CD4-positive, alpha-beta T cell treated with Interferon gamma for 1 hour (primary cell): ENCODE measurements at places on chromosomes 16 and 17.

DNA sequence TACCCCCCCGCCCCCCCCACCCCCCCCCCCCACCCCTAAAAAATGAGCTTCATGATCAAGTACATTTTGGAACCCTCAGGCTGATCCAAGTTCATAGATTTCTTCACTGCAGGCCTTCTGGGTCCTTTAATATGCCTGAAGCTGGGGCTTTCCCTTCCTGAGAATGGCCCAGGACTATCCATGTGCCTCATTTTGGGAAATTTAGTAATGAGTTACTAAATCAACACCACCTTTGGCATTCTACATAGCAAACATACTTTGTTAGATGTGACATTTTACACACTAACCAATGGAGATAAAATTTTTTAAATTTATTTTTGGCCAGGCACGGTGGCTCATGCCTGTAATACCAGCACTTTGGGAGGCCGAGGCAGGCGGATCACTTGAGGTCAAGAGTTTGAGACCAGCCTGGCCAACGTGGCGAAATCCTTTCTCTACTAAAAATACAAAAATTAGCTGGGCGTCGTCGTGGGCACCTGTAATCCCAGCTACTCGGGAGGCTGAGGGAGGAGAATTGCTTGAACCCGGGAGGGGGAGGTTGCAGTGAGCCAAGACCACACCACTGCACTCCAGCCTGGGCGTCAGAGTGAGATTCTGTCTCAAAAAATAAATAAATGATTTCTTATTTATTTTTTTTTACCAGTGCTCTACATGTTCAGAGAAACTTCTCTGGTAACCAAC, 14.0 kb downstream of the HERPUD1 start:
- no peak for DNase-seq

- no peak for DNase-seq
Measured at GRCh38 chr17:6508519-6509030, 47.8 kb downstream of the PITPNM3 start.

DNA sequence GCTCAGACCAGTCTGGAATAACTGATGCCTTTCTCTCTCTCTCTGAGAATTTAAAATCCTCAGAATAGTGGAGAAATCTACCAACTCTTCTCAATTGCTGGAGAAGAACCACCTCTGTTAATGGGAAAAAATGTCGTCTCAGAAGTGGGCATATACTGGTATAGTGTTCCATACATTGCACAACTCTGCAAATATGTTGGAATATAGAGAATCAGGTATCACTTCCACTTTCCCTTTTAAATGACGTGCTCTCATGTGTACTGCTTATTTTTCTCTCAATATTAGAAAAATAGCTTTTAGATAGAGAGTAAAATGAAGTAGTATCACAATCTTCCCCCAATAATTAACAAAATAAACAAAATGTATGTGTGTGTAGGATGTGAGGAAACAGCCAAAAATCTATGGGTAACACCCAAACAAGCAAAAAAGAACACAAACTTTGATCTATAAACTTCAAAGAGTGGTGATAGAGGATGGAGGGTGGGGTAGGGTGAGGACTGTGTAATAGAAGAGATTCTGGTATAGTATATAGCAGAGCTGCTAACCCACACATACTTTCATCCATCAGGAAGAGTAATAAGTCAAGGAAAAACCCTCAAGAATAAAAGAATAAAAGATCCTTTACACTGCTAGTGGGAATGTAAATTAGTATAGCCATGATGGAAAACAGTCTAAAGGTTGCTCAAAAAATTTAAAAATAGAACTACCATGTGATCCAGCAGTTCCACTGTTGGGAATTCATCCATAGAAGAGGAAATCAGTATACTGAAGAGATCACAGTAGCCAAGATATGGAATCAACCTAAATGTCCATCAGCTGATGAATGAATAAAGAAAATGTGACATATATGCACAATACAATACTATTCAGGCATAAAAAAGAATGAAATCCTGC, 46.9 kb downstream of the NFATC3 start:
- no peak for DNase-seq

- no peak for DNase-seq
Measured at GRCh38 chr16:2587891-2588565, 50.2 kb downstream of the PDPK1 start.

DNA sequence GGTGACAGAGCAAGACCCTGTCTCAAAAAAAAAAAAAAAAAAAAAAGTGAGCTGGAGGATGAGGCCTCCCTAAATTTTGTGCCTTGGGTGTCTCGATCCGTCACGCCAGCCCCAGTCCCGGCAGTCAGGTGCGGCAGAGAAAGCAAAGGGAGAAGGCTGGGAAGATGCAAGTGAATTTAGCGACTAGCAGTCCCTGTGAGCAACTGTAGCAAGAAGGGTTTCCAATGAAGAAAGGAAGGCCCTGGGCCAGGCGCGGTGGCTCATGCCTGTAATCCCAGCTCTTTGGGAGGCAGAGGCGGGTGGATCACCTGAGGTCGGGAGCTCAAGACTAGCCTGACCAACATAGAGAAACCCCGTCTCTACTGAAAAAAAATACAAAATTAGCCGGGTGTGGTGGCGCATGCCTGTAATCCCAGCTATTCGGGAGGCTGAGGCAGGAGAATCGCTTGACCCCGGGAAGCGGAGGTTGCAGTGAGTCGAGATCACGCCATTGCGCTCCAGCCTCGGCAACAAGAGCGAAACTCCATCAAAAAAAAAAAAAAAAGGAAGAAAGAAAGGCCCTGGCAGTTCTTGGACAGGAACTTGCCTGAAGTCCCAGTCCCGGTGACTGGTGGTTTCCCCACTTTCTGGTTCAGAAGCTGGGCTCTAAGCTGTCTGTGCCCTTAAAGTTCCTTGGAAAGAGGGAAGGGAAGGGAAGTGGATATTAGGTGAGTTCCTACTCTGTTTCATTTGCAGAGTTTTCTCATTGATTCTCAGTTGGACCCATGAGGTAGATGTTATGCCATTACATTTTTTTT, 1.8 kb upstream of the QPRT start:
- DNase-seq, result no peak
